ENCODE measurements at places on chromosomes 7 and 10.

GRCh38 chr10:133143200-133143533 is 16.9 kb upstream of the KNDC1 start:
- no peak for DNase-seq

DNA sequence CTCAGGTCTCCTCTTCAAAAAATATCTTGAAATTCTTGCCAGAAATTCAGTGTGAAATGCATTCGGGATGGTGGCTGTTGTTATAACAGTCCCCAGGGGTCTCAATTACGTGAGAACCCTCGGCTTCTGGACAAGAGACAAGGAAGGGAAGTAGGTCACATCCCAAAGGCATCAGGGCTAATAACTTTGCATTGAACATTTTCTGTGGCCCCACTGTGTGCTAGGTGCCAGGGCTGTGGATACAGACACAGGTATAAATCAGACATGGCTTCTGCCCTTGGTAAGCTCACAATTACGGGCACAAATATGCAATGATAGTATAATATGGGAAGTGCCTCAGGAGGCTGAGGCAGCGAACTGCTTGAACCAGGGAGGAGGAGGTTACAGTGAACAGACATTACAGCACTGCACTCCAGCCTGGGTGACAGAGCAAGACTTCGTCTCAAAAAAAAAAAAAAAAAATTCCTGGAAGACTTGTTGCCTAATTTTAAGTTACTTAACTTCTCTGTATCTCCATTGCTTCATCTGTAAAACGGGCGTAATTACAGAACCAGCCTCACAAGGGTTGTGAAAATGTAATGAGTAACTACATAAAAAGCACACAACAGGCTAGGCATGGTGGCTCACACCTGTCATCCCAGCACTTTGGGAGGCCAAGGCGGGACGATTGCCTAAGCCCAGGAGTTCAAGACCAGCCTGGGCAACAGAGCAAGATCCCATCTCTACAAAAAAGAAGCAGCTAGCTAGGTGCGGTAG is 2.5 kb upstream of the RHBDD2 start:
- no peak for DNase-seq

DNA sequence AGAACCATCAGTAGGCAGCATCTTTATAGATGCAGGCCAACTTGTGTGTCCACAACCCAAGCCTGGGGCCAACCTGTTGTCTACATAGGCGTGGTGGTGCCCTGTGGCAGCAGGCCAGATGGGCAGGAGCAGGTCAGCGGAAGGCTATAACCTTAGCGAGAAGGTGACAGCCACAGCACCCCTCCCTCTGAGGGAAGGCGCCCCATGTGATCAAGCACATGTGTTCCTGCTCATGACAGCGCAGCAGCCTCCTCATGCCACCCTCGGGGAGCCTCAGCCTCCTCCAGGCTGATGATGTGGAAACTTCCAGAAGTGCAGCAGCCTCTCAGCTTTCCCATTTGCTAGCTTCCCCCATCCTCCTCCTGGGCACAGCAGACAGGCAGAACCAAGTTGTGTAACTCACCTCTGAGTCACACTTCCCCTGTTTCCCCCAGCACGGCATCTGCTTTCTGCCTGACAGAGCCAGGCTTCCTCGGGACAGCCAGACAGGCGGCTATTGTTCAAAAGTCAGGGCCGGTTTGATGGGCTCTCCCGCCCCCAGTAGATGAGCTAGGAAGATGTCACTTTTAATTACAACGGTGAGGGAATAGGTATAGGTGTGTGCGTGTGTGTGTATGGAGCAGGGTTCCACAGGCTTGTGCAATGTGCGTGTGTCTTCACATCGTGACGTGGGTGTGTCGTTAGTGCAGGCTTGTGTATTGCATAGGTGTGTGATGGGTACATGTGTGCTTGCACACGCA is 312.0 kb upstream of the ZMIZ1 start:
- DNase-seq, result peak; percentile 37

DNA sequence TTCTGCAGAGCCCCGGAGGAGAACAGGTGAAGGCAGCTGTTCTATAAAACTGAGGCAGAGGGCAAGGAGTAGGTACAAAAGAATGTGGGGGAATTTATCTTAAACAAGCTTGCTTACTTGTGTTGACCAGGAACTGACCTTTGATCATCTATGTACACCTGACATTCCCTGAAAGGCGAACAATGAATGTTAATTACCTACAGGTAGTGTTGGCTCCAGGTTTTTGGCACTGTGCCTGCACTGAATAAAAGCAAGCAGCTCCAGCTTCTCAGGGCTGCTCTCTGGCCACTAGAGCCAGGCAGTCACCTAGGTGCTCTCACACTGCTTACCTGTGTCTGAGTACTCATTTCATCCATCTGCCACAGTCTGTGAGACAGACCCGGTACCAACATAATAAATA is 87.0 kb downstream of the RAPGEF5 start:
- no peak for DNase-seq

GRCh38 chr10:83276971-83277370 is 862.3 kb upstream of the GHITM start:
- DNase-seq, result no peak

- no peak for DNase-seq
Observed at GRCh38 chr10:101065481-101066145, 3.8 kb downstream of the KAZALD1 start.

Measured in esophagus squamous epithelium (tissue), 5 donors.